ENCODE measurements at places on chromosomes 13 and 19.

DNA sequence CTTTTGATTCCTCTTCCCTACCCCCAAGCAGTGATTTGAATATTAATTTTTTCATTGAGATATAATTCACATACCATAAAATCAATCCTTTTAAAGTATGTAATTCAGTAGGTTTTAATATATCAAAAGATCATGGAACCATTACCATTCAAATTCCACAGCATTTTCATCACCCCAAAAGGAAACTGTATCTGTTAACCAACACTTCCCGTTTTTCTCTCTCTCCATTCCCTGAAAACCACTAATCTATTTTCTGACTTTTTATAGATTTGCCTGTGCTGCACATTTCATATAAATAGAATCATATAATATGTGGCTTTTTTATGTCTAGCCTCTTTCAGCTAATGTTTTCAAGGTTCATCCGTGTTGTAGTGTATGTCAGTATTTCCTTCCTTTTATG lies 107.1 kb downstream of the PAN3 start:
- DNase-seq, result no peak

DNA sequence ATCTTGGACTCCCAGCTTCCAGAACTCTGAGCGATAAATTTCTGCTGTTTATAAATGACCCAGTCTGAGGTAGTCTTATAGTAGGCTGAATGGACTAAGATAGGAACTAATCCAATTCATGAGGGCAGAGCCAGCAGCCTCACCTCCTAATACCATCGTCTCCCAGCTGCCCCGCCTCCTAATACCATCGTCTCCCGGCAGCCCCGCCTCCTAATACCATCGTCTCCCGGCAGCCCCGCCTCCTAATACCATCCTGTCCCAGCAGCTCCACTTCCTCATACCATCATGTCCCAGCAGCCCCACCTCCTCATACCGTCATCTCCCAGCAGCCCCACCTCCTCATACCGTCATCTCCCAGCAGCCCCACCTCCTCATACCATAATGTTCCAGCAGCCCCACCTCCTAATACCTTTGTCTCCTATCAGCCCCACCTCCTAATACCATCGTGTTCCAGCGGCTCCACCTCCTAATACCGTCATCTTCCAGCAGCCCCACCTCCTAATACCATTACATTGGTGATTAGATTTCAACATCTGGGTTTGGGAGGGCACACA lies 2.4 kb upstream of the ARGLU1 start:
- DNase-seq, result peak; percentile 27

DNA sequence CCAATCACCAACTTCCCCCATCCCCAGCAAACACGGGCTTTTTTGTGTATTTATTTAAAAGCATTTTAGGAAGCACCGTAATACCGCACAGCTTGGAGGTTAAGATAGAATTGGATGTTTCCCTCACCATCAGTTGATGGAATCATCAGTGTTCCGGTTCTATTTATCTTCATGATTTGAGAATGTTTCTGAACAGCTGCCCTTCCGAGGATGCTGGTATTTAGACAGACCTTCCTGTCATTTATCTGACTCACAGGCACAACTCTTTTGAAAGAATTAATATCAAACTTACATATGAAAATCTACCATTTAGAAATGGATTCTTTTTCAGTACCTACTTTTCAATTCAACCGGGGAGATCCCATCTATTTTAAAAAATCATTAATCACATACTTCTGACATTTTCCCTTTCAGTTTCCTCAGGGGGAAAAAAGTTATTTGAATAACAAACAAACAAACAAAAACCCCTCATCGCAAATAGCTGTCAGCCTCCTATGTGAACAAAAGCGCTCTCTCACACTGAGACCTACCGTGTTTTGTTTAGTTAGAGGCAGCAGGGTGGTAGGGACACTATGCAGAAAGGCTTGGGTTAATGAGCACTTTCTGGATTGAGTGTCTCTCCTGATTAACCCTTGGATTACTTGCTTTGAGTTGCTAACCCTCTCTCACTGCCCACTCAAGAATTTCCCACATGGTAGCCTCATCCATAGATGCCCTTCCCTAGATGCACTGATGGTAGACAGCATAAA lies 189.3 kb downstream of the TM9SF2 start:
- DNase-seq, result no peak

DNA sequence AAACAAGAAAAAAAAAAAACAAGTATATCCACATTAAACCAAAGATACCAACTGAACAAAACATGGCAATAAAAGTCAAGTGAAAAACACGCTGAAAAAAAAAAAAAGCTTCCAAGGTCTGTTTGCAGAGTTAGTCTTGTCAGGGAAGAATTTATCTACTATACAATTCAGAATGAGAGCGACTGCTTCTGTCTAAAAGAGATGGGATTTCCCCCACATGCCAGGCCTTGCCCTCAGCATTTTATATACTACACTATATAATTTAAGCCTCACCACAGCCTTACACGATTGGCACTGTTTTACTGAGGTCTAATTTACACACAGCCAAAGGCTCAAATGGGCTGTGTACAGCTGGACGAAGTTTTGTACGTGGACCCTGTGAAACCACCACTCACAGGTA lies 67.3 kb downstream of the FOXO1 start:
- peak; percentile 50 for DNase-seq

GRCh38 chr13:24148414-24149235 lies 11.9 kb upstream of the SPATA13 start:
- DNase-seq, result no peak

DNA sequence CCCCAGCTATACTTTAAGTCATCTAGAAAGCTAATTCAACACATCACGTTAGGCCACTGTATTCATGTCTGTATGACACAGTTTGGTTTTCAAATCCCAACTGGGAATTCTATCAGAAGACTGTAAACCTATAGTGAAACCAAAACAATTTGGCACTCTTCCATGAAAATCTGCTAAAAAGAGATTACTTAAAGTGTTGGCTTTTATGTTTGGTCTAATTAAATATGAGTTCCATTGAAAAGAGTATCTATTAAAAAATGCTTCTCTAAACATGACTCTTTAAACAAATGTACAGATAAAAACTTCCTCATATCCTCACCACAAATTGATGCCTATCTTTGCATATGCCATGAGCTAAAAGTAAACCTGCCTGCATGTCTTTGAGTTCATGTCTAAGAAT lies 25.4 kb downstream of the PCDH9 start:
- no peak for DNase-seq

DNA sequence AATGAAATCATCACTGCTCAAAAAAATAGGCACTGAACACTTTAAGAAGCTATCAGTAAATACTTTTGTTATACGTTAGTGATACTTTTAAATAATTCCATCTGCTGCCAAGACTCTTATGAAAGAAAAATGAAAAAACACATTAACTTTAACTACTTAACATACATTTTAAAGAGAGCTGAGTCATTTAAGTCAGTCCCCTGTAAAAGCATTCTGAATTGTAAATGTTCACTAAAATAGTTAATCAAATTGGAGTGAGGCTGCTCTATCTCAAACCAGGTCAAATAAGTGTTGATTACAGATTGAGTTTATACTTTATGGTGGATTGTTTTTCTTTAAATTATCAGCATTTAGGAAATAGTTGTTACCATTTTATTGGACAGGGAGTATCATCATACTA lies 274.2 kb downstream of the MYO16 start:
- DNase-seq, result no peak

- DNase-seq, result no peak
Measured at GRCh38 chr13:51811046-51811445, 7.1 kb upstream of the DHRS12 start.

DNA sequence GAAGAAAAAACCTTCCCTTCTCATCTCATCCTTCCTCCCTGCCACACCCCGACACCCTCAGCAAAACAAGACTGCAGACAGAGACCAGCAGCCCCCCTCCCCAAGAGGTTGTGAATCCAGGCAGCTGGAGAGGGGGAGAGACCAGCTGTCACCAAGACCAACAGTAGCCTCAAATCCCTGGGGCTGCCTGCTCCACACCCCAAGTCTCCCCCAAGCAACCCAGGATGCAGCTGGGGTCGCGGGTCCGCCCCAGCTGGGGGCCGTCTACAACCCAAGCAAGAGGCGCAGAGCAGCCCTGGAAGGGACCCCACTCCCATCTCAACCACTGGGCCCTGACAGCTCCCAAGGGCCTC lies 7.1 kb downstream of the KLF16 start:
- no peak for DNase-seq

GRCh38 chr19:32862741-32863140 lies 6.8 kb downstream of the SLC7A9 start:
- DNase-seq, result no peak

GRCh38 chr13:23243066-23243465 lies 62.3 kb downstream of the SGCG start:
- no peak for DNase-seq

DNA sequence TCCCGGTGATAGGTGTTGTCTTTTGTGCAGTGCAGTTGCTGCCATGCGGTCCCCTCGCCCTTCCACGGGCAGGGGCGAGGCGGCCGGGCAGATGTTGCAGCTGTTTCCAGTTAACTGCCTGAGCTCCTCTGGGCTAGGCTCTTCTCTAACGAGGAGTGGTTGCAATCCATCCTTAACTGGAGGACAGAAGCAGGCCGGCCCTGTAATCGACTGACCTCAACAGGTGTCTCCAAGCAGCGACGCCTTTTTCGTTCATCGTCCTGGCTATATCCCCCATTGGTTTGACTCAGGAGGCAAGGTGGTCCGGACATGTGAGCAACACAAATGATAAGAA lies 1.9 kb upstream of the TSC22D1 start:
- no peak for DNase-seq

Data from activated CD4-positive, alpha-beta T cell treated with anti-CD3 and anti-CD28 coated beads, Interleukin-10, Interleukin-2, amounts not matched to agents 100 ng/mL and 50 ng/mL, durations not matched to agents 16 hours and 8 hours (primary cell).